ENCODE measurements at places on chromosomes 6 and 20.
A peak's percentile ranks its signal among the peaks of the same experiment; 100 is the strongest.

DNA sequence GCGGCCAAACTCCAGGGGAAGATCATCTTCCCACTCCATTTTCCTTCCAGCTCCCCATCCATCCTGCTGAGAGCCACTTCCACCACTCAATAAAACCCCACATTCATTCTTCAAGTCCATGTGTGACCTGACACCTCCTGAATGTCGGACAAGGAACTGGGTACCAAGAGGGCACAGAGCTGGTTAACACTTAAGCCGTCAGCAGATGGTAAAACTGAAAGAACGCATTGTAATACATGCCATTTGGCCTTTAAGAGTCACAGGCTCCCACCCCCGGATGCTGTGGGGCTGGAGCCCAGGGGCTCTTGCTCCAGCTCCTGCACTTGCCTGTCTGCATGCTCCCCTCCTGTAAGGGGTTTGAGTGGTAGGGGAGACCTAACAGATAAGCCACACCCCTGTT is 753.9 kb downstream of the COL12A1 start:
- no peak for DNase-seq

- no peak for DNase-seq
Measured at GRCh38 chr6:81816380-81816779, 63.9 kb upstream of the TENT5A start.

DNA sequence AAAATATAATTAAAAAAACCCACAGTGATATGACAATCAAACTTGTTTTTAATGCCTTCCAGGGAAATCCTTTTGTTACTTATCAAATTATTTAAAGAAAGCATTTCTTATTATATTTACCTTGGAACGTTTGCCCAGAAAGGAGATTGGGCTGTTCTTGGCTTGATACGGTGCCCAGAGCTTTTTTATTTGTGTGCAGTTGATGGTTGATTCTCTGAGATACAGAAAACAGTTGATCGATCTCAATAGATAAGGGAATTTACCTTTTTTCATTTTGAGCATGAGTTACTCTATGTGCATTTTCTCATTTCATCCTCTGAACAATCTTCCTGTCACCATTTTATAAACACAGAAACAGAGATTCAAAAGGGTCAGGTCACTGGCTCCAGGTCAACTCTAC is 72.5 kb upstream of the NEDD9 start:
- DNase-seq, result no peak

DNA sequence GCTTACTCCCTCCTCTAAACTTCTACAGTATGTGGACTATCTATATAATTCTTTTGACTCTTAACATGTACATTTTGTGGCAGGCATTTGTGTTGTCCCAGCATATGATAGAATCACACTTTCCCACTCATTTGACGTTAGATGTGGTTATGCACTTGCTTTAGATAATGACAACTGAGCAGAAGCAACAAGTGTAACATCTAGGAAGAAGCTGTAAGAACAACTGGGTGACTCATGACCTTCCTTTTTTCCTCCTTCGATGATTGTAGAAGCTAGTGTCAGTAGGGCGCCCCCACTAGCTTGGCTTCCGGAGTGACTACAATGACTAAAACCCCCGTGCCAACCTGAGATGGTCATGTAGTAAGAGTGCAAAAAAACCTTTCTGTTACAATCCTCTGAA is 74.6 kb upstream of the CEP85L start:
- DNase-seq, result peak; percentile 63

- DNase-seq, result no peak
Measured at GRCh38 chr6:36246506-36247268, 23.2 kb upstream of the PNPLA1 start.

DNA sequence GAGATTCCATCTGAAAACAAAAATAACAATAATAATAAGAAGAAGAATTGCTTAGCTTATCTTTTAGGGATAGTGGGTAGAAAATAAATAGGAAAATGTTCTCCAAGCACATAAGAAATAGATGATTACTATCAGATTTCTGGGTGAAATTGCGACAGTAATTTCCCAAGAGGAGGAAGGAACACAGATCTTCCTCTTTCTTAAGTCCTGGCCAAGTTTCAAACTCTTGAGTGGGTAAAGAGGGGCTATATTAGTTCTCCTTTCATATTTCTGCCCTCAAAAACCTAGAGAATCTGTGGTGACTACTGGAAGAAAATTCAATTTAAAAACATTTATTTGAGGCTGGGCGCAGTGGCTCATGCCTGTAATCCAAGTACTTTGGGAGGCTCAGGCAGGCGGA is 63.7 kb downstream of the PHACTR2 start:
- no peak for DNase-seq

- no peak for DNase-seq
Measured at GRCh38 chr6:111481836-111482187, 1.2 kb downstream of the REV3L start.
